ENCODE measurements at places on chromosomes 4 and X.

DNA sequence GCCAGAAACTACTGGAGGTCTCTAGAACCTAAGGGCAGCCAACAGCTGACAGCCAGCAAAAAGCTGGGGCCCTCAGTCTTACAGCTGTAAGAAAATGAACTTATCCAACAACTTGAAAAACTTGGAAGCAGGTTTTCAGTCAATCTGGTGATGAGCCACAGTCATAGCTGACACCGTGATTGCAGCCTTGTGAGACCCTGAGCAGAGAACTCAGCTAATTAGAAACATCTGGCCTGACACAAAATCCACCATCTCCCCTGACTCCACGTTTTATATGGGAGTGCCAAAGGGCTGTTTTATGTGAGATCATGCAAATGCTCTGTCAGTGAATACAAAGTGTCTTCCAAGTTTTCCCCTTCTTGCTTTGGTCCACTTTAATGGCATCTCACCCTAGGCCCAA lies 198.8 kb upstream of the DCAF8L1 start:
- no peak for DNase-seq

GRCh38 chr4:108849611-108850168 lies 86.8 kb upstream of the ETNPPL start:
- no peak for DNase-seq

DNA sequence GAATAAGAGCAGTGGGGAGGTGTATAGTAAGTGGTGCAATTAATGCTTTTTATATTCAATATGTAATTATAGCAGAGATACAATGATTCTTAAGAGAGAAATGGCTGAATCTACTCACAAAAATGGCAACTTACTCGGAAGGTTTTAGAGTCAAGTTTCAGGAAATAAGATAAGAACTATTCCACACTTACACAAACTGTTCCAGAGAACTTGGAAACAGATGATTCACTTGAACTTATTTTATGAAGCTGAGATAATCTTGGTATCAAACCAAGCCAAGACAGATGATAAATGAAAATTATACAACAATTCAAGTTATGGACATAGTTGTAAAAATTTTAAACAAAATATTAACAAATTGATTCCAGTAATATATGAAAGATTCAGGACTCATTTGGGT lies 311.3 kb upstream of the HS3ST1 start:
- DNase-seq, result no peak

- no peak for DNase-seq
These were observed 773.5 kb upstream of the AGA start for GRCh38 chr4:178215763-178216162.

DNA sequence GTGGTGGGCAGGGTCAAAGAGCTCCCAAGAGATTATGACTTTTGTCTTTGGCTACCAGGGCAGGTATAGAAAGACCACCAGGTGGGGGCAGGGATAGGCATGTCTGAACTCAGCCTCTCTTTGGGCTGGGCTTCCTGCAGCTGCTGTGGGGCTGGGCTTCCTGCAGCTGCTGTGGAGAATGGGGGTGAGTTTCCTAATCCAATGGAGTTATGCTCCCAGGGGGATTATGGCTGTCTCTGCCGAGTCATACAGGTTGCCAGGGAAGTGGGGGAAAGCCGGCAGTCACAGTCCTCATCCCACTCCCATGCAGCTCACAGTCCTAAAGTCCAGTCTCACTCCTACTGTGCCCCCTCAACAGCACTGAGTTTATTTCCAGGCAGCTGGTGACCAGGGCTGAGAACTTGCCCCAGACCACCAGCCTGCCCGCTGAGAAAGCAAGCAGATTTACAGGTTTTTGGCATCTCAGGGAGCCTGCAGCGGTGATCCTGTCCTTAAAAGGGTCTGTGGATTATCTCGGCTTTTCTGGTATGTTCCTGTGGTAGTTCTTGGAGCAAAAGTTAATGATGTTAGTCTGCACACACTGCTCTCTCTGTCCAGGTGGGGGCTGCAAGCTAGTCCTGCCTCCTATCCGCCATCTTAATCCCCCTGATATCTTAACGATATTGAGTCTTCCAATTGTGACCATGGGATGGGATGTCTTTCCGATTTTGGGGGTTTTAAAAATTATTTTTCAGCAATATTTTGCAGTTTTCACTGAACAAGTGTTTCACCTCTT lies 133.4 kb downstream of the RTL9 start:
- DNase-seq, result no peak

DNA sequence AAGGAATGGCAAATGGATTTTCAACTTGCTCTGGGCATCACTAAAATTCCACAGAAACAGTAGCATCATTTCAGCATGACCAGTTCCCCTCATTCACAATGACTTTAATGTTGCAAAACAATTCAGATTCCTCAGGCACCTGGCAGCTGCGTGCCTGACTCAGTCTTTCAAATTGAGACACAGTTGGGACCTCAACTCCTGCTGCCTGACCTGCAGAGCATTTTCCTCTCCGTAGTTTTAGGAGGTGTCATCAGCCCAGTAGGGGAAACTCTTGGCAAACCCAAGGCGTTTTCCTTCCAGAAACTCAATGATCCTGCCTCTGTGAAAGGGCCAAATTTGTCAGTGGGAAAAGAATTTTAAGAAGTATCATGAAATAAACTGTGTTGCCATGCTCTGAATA lies 388.9 kb downstream of the SPRY1 start:
- DNase-seq, result no peak

- DNase-seq, result no peak
These were observed 1183.4 kb upstream of the PCDH7 start for GRCh38 chr4:29536745-29537144.

DNA sequence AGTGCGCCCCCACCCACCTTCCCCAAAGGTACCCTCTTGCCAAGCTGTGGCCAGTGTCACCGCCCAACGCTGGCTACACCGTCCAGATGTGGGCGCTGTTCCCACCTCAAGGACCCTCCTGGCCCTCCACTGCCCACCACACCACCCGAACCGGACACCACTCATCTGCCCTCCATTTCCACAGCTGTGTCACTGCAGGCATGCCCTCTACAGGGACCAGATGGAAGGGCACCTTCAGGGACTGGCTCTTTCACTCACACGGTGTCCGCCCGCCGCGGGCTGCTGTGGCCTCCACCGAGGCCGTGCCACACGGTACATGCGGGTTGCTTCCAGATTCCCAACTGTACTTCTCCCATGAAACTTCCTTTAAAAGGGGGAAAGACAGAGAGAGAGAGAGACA lies 87.7 kb downstream of the FAM53A start:
- no peak for DNase-seq

DNA sequence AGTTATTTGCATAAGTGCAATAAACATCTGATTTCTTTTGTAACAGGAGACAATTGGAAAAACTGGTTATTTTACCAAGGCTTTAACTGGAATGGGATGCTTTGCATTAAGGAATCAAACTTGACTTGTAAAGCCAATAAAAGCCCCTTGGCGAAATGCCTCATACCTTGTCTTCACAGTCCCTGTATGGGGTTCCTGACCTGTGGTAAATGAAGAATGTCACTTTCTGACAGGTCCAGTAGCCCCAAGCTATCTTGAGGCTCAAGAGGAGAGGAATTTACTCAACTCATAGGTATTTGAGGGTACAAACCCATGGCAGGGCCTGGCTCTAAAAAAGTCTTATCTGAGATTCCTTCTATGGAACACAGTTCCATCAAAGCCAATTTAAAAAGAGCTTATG lies 78.0 kb downstream of the ACOX3 start:
- DNase-seq, result no peak

DNA sequence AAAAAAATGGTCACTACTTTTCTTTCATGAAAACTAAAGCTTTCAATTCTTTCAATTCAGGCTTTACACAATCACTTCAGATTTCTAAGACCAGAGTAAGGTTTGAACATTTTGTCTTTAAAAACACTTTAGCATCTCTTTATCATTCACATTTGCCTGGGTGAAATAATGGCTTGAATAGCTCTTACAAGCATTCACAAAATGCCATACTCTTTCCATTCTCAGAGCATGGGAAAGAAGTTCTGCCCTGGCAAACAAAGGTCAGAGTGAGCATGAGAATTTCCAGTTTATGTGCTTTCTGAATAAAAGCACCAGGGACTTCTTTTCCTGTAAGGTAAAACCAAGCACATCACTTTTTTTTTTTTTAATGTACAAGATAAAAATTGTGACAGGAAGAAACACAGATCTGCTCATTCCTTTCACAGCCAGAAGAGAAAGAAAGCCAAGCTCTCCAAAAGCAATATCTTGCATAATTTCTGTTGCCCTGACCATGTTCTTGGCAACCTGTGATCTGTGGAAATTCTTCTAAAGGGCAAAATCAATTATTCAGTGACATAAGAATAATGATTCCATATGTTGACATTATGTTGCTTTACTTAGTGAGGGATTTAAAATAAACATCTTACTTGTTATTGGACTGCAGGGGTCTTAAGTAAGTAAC lies 64.8 kb downstream of the CD40LG start:
- no peak for DNase-seq

- no peak for DNase-seq
These were observed 209.3 kb upstream of the MAOA start for GRCh38 chrX:43446752-43447151.

DNA sequence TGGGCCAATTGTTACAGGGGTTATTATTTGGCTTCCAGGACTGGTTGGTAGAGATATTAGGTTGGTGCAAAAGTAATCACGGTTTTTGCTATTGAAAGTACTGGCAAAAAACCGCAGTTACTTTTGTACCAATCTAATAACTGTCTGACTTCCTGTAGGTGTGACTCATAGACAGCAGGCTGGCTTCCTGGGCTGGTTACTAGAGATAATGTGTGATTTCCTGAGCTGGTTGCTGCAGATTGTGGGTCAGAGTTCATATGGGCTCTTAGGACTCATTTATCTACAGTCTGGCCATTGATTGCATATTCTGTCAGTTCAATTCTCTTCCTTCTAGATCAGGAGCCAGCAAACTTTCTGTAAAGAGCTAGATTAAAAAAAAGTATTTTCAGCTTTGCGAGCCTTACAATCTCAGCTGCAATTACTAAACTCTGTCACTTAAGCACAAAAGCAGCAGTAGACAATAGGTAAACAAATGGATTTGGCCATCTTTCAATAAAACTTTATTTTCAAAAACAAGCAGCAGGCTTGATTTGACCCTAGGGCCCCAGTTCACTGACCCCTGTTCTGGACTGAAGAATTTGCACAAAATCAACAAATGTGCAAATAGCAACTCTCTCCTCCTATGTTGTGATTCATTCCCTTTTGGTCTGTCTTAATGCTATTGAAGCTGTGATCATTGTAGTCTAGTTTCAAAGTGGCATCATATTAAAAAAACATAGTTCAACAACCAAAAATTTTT lies 50.8 kb upstream of the BOD1L1 start:
- DNase-seq, result no peak

GRCh38 chr4:102404431-102404969 lies 59.2 kb upstream of the SLC39A8 start:
- no peak for DNase-seq

Data from KG1 (cell line).